ENCODE measurements at places on chromosomes 5 and 9.

DNA sequence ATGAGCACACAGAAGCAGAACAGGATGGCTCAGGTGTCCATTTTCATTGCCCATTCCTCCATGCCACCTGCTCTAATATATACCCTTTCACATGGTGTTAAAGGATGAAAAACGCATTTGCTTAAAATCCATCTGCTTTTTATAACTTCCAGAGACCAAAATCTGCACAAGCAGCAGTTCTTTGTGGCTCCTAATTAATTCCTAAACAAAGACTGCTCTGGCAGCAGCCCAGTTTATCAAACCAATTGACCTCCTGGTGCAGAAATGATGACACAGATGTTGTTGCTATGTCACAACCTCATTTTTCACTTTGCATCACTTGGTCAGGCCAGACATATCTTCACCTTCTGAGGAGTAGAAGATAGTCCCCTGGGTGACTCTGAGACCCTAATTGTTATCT lies 141.2 kb downstream of the ASTN2 start:
- DNase-seq = no peak

GRCh38 chr9:112112941-112113681 lies 62.0 kb downstream of the SUSD1 start:
- no peak for DNase-seq

GRCh38 chr5:1105350-1106265 lies 6.3 kb downstream of the SLC12A7 start:
- DNase-seq = no peak

DNA sequence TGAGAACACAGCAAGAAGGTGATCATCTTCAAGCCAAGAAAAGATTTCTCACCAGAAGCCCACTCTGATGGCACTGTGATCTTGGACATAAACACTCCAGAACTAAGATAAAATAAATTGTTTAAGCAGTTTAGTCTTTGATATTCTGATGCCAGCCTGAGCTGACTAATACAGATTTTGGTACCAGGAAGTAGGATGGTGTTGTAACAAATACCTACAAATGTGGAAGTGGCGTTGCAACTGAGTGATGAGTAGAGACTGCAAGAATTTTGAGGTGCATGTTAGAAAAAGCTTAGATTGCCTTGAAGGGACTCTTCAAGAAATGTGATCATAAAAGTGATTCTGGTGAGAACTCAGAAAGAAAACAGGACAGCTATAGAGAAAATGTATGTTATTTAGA lies 592.4 kb upstream of the DAB2 start:
- no peak for DNase-seq

DNA sequence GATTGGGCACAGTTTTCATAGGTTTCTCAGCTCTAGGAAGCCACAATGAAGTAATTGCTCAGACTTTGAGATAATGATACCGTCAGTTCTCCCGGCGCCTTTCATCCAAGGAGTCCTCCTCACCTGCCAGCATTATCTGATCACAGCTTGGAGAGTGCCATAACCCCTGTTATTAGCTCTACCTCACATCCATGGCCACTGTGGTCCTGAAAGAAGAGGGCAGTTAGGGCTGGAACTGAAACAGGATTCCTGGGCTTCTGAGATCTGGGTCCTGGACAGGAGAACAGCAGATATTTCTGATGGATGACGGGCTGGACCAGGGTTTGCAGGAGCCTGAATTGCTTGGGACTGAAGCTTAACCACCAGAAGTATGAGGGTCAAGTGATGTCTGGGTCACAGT lies 13.5 kb downstream of the RGS3 start:
- no peak for DNase-seq

DNA sequence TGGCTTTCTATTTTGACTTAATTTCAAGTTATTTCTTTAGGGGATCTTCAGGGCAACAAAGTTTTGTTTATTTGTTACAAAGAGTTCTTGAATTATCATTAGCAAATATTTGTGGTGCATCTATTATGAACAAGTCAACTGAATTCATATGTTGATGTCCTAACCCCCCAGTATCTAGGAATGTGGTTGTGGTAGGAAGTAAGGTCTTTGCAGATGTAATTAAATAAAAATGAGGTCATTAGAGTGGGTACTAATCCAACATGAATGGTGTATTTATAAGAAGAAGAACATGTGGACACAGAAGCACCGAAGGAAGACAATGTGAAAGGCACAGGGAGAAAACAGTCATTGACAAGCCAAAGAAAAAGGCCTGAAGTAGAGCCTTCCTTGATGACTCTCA lies 474.0 kb upstream of the DAB2 start:
- no peak for DNase-seq
